Myometrial cell (primary cell): ENCODE measurements at places on chromosomes 4 and X. TPM values are rescaled to one million over a fixed set of nuclear protein-coding genes. Genes with fewer than 3 reads are reported as not detected.

TCEAL9 gene
- total RNA-seq, result 73.2 and 117 TPM in 2 replicates

MAGIX gene
- total RNA-seq, result 1.4 and 6.3 TPM in 2 replicates

BEND2 gene
- total RNA-seq, result not detected in 2 replicates

PRDM5 gene
- total RNA-seq, result 6.3 and 9.9 TPM in 2 replicates

UGT8 gene
- total RNA-seq, result not detected in 2 replicates

GYG2 gene
- total RNA-seq, result 2.1 and 8.1 TPM in 2 replicates

GASK1B gene
- 24.8 and 26.9 TPM in 2 replicates for total RNA-seq

ASB12 gene
- not detected in 2 replicates for total RNA-seq

MAGEA1 gene
- not detected in 2 replicates for total RNA-seq

CFAP47 gene
- not detected in 2 replicates for total RNA-seq
